ENCODE measurements at places on chromosomes 7 and 10.

GRCh38 chr7:16889851-16890415 is 8.2 kb upstream of the AGR3 start:
- no peak for DNase-seq

DNA sequence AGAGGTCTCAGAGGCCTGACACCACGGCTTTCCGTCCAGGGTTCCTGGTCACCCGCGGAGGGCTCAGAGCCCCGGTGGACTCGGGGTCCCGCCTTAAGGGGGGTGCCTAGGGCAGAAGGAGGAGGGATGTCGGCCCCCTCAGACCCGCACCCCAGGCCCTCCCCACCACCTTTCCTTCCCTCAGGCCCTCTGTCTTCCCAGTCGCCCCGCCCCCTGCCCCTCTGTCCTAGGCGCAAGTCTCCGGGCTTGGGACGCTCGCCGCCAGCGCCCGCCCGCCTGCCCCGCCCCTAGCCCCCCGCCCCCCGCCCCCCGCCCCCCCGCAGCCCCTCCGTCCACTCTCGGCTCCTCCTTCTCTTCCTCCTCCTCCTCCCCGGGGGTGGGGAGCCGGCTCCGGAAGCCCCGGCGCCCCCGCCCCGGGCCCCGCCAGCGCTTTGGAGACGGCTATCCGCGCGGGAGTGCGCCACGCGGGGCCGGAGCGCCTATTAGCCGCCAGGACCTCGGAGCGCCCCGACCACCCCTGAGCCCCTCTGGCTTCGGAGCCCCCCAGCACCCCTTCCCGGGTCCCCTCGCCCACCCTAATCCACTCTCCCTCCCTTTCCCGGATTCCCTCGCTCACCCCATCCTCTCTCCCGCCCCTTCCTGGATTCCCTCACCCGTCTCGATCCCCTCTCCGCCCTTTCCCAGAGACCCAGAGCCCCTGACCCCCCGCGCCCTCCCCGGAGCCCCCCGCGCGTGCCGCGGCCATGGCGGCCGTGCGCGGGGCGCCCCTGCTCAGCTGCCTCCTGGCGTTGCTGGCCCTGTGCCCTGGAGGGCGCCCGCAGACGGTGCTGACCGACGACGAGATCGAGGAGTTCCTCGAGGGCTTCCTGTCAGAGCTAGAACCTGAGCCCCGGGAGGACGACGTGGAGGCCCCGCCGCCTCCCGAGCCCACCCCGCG is at the start of gene AEBP1:
TSS of gene AEBP1 (plus strand) at position 423 of the 937 bp plus-strand sequence. CDS start at position 744, 321 bp downstream.
- no peak for DNase-seq

GRCh38 chr7:48594349-48594748 is 330.0 kb upstream of the CDC14C start:
- no peak for DNase-seq

DNA sequence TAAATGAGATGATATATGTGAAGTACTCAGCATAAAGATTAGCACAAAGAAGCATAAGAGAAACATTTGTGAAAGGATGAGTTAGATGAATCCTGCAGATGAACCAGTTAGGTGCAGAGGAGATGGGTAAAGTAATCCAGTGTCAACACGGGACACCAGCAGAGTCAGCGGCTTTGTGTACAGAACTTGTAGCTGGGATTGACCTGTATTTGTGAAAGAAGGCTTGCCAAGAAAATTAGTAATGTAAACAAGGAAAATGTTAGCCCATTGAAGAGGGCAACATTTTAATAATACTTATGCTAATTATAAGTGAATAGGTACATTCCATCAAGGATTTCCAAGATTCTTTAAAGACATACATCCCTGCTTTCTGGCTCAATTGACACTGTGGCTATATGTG is 255.7 kb downstream of the PTEN start:
- no peak for DNase-seq

DNA sequence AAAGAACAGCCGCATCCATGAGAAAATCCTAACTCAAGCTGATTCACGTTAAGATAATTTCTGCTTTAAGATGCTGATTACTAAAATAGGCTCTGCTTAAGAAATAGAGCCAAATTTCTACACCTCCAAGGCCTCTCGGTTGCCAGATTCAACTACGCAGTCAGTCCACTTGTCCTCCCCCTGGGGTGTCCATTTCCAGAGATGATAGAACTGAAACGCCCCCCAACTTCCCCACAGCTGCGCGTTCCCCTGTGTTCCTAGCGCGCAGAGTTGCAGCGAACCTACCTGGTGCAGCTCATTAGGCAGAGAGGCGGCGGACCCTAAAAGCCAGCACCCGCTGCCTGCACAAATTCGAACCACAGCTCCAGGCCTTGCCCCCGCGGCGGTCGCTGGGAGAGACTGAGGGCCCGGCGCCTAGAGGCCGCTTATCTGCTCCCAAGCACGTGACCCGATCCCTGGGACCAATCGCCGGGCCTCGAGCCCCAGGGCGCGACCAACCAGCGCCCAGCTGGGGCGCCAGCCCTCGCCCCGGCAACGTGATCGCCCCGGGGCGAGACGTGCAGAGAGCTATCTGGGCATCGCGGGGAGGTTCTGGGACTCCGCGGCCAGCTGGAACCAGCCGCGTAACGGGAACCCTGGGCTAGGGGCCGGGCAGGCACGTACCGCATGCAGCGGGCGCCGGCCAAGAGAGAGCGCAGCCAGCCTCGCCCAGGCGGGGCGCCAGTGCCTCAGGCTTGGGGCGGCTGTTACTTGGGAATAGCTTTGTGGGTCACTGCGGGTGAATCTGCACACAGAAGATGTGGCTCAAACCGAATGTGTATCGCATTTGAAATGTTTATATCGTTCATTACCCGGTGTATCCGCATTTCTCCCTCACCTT is at the start of gene PPP1R3C:
TSS of gene PPP1R3C (minus strand) at position 401 of the 880 bp plus-strand sequence. CDS start at position 299, 102 bp downstream.
- DNase-seq: peak; percentile 82

DNA sequence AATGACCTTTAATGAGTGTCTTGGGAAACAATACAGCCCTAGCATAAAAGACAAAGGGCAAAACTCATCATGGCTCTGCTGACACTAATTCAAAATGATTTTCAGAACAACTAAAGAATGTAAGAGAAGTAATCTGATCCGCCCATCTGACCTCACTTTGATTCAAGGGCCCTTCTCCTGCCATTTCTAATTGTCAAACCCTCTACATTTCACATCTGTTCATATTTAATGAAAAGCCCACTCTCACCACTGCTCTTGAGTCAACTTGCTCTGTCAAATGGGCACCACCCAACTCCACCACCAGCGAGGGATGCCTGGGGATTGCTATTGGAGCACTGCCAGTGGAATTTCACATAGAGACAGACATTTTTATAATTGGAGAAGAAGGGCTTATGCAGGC is 639.2 kb downstream of the KCNMA1 start:
- DNase-seq: no peak

- DNase-seq: no peak
These were observed 93.8 kb downstream of the CALD1 start for GRCh38 chr7:134873253-134873652.

DNA sequence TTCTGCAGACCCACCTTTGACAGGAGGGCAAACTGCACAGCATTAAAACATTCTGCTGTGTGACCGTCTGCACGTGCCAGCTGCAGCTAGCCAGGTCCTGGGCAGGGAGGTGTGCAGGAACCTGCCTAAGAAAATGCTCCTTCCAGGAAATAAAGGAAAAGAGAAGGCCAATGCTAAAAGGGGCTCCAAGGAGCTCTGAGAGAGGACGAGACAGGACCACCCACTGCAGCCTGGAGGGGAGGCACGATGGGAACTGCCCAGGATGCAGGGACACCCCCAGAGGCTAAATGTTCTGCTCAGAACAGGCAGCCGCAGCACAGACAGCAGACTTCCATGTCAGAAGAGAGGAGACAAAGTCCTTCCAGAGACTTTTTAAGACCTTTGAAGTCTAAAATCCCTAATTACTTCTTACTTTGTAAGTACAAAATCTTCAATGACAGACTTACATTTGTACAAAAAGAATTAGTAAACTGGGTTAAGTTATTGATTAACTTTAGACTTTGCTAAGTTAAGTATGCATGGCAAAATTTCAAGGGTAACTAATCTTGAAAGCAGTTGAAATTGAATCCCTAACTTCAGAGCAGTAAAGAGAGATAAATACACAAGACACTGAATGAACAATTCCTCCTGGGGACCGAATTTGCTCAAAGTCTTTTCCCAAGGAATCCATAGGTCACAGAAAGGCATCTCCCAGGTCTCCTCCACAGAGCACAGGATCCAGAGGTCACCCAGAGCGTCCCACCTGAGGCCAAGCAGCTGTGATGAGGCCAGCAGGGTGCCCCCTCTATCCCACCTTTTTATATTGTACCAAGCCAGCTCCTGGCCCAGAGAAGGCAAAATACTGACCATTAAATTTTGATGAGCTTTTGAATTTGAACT is 21.5 kb downstream of the HSPA12A start:
- DNase-seq: no peak

GRCh38 chr7:1103009-1103788 is 15.3 kb downstream of the GPER1 start:
- DNase-seq: no peak

DNA sequence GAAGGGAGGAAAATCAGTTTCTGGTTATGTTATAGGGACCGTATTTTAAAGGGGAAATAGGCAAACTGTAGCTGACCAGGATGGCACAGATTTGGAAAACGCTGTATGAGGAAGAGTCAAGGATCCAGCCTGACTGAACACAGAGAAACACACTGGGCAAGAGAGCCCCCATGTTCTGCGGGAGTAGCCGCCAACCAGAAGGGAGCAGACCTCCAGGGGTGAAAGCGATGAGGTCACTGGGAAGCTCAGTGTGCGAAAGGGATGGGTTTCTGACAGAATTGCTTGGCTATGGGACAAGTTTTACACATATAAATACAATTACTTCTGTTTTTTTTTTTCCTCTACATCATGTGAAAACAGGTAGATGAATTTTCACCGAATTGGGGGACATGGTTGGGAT is 291.6 kb upstream of the PODXL start:
- DNase-seq: no peak

GRCh38 chr10:101766306-101766705 is 9.6 kb downstream of the FGF8 start:
- no peak for DNase-seq

GRCh38 chr7:444606-445005 is 75.0 kb downstream of the PDGFA start:
- no peak for DNase-seq

DNA sequence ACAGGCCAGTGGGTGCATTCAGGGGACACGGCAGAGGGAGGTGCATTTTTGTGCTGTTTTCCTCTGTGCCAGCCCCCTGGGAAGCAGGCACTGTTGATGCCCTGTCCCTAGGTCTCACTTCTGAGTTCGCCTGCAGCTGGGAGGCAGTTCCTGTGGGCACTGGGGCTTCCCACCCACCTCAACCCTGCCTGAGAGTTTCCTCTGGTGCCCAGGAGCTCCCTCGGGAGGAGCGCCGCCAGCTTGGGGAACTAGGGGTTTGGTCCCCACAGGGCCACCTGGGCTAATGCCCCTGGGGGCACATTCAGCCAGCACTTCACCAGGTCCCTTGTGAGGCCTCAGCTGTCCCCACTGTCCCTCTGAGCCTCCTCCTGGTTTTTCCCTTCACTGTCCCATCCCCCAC is 178.2 kb upstream of the RHEB start:
- no peak for DNase-seq

DNA sequence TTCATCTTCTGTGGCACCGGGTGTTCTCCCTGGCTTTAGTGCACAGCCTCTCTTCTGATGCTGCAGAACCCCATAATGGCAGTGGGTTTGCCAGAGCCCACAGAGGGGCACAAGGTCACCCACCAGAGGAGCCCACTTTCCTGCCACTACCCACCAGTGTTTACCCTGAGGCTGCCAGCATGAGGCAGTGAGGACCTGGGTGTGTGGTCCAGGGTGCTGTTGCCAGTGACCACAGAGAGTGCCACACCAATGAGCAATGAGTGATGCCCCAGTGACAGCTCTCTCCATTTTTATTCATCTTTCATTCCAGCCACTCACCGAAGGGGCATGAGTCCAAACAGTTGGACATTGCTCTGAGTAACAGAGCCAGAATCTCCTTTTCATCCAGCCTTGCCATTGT is 34.8 kb downstream of the MTURN start:
- no peak for DNase-seq

- DNase-seq: no peak
These were observed 324.7 kb downstream of the INHBA start for GRCh38 chr7:41378156-41378555.

DNA sequence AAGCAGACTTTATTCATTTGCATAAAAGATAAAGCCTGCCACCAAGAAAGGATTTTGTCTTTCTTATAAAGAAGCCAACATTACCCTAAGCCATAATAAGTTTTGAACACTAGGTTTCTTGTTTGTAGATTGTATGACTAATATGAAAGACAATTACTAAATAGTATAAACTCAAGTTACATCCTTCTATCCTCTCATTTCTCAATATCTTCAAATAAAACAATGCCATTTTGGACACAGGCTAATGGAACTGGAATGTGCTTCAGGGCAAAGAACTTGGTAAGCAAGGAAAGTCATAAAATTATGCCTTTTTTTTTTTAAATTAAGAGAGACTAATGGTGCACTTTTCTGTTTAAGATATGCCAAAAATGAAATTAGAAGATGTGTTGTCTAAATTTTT is 137.7 kb downstream of the DKK1 start:
- DNase-seq: no peak

GRCh38 chr7:35505066-35505465 is 189.9 kb downstream of the HERPUD2 start:
- DNase-seq: no peak

GRCh38 chr10:13158401-13158800 is 3.0 kb upstream of the MCM10 start:
- DNase-seq: no peak

GRCh38 chr7:47786557-47787248 is 161.6 kb downstream of the PKD1L1 start:
- peak; percentile 30 for DNase-seq

GRCh38 chr7:55374213-55374612 is 9.1 kb downstream of the LANCL2 start:
- no peak for DNase-seq

- DNase-seq: no peak
These were observed 44.1 kb upstream of the LAMB1 start for GRCh38 chr7:108046952-108047506.

- DNase-seq: no peak
These were observed 81.4 kb downstream of the ADCYAP1R1 start for GRCh38 chr7:31133497-31133896.

- DNase-seq: no peak
These were observed 545 bp downstream of the GIGYF1 start for GRCh38 chr7:100693312-100694097.

DNA sequence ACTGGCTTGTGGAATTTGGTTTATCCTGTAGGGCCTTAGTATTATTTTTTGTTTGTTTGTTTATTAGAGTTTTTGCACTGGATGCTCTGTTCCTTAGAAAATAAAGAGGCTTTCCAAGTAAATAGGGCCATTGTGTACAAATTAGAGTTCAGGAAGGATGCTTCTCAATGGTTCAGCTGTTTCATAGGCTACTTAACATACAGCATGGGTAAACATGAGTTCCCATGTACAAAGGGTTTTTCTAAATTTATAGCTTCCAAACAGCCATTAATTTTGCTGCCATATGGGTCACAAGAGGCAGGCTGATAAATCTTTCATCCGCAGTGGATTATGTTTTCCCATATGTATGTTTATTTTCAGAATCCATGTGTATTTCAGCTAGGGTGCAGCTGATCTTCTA is 121.6 kb upstream of the WDR11 start:
- no peak for DNase-seq
